ENCODE measurements at places on chromosomes 6 and 20.

DNA sequence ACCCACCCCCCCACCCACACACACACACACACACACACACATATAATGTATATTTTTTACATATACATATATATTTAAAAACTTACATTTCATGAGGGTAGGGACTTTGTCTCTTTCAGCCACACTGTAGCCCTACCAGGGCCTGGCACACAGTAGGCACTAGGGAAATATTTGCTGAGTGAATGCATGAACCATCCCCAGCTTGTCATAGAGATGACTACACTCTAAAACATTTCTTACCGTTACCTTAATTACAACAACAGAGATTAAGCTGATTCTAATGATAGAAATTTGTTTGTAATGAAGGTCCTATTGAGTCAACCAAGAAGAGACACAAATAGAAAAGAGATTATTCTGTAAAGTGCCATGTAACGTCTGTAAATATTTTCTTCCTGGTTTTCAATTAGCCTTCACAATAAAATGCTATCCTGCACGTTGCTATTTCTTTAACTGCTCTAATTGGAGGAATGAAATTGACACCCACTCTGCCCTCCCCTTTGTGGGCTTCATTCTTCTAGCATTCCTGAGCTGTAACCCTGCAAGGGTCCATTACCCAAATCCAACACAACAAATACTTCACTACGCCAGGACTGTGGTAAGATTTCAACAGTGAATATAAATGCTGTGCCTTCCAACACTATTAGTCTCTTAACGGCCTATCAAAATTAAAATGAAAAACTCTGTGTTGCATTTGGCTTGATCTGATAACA lies 30.8 kb downstream of the SIM1 start:
- no peak for DNase-seq

GRCh38 chr20:41031243-41031619 lies 2.6 kb downstream of the TOP1 start:
- DNase-seq, result no peak

GRCh38 chr6:147136057-147136456 lies 68.2 kb upstream of the STXBP5 start:
- no peak for DNase-seq

DNA sequence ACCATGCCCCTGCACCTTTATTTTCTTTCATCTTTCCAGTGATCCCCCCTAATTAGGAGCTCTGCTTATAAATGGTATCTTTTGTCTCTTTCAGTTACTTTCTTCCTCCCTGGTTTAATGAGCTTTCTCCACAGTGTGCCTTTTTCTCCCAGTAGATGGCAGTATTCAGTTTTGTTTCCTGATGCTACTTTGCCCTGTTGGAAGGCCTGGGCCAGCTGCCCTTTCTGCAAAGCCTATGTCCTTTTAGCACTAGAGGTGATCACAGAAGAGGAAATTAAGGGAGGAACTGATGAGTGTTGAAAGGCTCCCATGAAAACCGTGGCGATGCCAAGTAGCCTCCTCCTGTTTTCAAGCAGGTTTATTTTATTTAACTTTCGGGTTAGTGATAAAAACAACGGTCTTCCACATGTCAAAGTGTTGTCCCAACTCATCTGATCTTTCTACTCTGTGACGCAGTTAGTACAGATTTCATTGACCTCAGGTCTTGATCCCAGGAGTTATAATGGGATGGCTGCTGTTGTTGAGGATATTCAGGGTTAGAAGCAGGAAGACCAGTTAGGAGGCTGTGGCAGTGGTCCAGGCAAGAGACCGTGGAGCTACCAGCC lies 184.2 kb upstream of the BMP2 start:
- peak; percentile 51 for DNase-seq

DNA sequence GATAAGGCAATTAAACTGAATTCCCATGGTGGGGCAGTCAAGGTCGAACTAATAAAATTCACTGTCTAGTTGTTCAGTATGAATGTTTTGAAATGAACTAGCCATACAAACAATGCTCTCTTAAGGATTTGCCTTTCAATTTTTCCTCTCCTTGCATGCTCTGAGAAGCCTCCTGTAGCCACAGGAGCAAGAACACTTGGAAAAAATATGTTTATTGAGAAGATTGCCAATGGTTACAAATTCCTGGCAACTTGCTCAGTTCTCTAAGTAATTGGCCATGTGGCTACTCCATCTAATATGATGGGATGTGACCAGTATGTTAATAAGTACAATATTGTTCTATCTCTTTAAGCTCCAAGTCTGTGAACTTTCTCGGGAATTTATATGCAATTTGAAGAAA lies 49.4 kb downstream of the FUT9 start:
- DNase-seq, result no peak

DNA sequence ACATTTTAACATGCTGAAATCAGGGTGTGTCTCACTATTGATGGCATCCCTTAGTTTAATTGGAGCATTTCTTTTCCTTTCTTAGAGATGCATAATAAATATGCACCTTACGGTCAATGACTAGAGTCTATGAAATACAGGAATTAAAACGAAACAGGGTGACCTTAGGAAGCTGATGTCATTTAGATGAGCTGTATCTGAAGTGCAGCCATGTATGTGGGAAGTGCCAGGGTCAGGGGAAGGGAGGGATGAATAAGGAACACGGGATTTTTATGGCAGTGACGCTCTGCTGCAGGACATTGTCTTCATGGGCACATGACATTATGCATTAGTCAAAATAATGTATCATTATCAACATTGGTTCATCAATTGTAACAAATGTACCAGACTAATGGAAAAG lies 84.0 kb downstream of the AGPAT4 start:
- no peak for DNase-seq

GRCh38 chr6:88914895-88915598 lies 48.4 kb downstream of the RNGTT start:
- no peak for DNase-seq

GRCh38 chr6:43303751-43304331 lies 4.8 kb downstream of the CRIP3 start:
- no peak for DNase-seq

DNA sequence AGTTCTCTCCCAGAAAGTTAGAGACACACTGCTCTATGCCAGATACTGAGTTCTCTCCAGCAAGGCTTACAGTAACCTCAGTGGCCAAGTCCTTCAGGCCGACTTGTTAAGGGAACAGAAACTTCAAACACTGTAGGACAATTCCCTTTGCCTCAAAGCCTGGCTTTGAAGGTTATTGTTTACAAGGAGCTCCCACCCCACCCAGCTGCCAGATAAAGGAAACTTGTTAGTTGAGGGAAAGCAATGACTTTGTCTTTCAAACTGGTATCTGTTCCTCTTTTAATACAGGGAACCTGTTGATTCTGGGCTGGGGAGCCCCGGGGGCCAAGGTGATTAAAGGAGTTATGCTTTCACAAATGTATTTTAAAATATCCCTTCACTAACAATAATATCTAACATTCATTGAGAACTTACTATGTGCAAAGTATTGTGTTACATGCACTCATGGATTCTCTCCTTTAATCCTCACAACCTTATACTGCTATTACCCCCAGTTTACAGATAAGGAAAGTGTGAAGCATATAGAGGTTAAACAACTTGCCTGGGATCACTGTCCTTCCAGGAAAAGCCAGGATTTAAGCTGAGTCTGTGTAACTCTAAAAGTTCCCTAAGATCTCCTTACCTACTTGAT lies 27.6 kb upstream of the CDKN1A start:
- no peak for DNase-seq
